ENCODE measurements at places on chromosomes 3 and 15.

- no peak for DNase-seq
Observed at GRCh38 chr3:50226888-50227389, 9.1 kb upstream of the GNAI2 start.

DNA sequence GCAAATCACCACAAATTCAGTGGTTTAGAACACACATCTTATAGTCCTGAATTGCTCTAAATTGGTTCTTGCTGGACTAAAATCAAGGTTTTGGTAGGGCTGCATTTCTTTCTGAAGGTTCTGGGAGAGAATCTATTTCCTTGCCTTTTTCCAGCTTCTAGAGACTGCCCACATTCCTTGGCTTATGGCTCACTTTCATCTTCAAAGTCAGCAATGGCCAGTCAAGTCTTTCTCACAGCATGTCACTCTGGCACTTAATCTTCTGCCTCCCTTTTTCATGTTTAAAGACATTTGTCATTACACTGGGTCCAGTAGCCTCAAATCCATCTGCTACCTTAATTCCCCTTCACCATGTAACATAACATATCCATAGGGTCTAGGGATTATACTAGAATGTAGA is 149.0 kb downstream of the NEK10 start:
- no peak for DNase-seq

- DNase-seq, result no peak
Observed at GRCh38 chr3:174460831-174461230, 398.3 kb upstream of the NAALADL2 start.

GRCh38 chr3:38453913-38454177 is 155 bp downstream of the ACVR2B start:
- no peak for DNase-seq

DNA sequence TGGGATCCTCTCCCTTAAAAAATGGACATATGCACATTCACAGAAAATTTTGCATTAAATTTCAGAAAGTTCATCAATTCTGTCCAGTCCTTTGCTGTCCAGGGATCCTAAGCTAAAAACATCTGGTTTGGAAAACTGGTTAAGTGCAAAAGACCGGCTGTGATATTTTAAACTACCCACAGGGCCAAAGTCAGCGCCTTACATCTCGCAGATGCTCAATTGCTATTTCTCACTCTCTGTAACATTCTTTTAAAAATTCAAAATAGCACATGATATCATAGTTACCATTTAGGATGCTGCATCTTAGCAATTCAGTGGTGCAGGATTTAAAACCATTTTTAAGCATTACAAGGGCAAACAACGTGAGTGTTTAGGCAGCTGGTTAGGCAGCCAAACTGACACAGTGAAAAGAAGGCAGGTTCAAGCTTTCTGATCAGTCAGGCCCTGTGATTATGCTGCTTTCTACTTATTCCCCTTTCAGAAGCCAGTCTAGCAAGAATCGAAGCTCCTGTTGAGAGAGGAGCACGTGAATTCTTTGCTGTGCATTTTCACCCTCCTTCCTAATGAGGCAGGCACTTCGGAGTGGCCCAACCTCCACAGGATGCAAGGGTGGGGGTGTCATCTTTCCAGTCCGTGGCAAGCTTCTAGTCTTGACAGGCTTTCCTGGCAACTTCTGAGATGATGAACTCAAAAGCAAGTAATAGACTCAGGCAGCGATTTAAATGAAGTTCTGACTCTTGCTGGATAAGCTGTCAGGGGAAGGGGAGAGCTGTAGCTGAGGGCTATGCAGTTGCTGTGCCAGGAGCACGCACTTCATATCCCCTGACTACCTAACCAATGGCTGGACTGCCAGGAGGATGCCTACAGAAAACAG is 8.8 kb downstream of the PRICKLE2 start:
- no peak for DNase-seq

DNA sequence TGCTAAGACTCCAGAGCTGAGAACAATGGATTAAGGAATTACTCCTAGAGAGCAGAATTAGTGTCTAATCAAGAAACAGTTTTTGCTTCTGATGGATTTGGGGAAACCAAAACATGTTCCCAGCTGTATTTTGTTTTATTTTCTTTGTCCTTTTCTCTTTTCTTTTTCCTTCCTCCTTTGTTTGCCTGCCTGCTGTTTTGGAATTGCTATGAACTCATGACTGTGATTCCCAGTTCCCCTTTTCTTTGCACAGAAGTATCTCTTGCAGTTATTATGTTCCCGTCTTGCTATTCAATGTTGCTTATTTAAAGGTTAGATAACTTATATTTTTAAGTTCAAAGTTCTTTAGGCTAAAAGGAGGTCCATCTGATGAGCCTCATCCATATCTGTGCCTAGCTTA is 77.0 kb upstream of the GBE1 start:
- DNase-seq, result no peak

- no peak for DNase-seq
Observed at GRCh38 chr3:134911586-134912548, 116.8 kb downstream of the EPHB1 start.

DNA sequence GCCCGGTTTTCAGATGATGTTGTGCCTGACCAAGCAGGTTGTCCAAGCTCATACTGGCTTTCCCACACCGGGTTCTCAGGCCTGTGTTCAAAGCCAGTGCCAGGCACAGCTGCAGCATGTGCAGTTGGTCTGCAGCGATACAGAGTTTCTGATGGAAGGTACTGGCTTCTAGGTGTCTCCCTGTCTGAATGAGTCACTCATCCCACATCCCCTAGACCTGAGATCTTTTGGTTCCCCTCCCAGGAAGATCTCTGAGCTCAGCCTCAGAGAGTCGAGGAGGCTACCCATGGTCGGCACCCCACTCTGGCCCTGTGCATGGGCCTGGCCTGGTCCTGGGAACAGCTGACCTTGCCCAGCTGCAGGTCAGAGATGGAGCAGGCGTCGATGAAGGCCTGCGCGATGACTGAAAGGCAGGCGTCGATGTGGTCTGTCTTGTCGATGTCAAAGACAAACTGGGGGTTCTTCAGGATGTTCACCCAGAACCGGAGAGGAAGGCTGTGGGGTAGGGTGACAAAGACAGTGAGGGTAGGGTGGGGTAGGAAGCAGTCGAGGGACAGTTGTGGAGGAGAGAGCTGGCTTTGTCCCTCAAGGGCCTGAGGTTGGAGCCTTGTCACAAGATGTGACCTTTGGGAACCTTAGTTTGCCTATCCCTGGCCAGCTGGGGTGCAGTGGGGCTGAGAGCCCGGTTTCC is 15.3 kb downstream of the H1-8 start:
- no peak for DNase-seq

DNA sequence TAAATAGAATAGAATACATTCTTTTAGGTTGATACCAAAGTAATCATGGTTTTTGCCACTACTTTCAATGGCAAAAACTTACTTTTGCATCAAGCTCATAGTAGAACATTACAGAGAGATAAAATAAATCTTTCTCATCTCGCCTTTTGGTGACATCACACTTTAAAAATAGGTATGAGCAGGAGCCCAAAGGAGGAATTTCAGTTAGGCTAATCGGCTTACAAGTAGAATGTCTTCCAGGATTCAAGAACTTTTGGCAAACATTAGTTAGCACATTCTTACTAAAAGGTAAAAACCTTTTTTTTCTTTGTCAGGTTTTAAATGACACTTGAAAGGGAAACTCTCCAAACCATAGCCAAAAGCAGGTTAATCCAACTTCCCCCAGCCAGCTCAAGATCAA is 59.7 kb upstream of the CMSS1 start:
- DNase-seq, result no peak

GRCh38 chr3:81326245-81326644 is 435.2 kb downstream of the GBE1 start:
- DNase-seq, result no peak

- DNase-seq, result peak; percentile 3
Observed at GRCh38 chr15:99441871-99442251, 123.9 kb upstream of the MEF2A start.

GRCh38 chr3:101146946-101147345 is 153.7 kb upstream of the ABI3BP start:
- no peak for DNase-seq

GRCh38 chr3:132273036-132273435 is 44.2 kb upstream of the ACP3 start:
- no peak for DNase-seq

GRCh38 chr3:12194669-12195161 is 36.0 kb upstream of the TIMP4 start:
- DNase-seq, result no peak

- no peak for DNase-seq
Observed at GRCh38 chr3:8914491-8914890, 48.8 kb downstream of the RAD18 start.

GRCh38 chr3:39819899-39820298 is 10.5 kb downstream of the MYRIP start:
- no peak for DNase-seq

DNA sequence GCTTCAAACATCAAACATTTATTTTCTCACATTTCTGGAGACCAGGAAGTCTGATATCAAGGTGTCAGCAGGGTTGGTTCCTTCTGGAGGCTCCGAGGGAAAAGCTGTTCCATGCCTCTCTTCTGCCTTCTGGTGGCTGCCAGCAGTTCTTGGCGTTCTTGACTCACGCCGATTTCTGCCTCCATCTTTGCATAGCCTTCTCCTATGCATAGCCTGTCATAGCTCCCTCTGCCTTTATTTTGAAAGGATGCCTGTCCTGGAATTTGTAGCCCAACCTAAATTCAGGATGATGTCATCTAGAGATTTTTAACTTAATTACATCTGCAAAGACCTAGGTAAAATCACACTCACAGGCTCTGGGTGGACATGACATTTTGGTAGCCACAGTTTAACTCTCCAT is 70.4 kb downstream of the RGMA start:
- DNase-seq, result no peak

GRCh38 chr3:117219296-117219695 is 509.7 kb downstream of the TUSC7 start:
- DNase-seq, result no peak

- DNase-seq, result no peak
Observed at GRCh38 chr15:66876421-66876730, 174.3 kb downstream of the SMAD6 start.

DNA sequence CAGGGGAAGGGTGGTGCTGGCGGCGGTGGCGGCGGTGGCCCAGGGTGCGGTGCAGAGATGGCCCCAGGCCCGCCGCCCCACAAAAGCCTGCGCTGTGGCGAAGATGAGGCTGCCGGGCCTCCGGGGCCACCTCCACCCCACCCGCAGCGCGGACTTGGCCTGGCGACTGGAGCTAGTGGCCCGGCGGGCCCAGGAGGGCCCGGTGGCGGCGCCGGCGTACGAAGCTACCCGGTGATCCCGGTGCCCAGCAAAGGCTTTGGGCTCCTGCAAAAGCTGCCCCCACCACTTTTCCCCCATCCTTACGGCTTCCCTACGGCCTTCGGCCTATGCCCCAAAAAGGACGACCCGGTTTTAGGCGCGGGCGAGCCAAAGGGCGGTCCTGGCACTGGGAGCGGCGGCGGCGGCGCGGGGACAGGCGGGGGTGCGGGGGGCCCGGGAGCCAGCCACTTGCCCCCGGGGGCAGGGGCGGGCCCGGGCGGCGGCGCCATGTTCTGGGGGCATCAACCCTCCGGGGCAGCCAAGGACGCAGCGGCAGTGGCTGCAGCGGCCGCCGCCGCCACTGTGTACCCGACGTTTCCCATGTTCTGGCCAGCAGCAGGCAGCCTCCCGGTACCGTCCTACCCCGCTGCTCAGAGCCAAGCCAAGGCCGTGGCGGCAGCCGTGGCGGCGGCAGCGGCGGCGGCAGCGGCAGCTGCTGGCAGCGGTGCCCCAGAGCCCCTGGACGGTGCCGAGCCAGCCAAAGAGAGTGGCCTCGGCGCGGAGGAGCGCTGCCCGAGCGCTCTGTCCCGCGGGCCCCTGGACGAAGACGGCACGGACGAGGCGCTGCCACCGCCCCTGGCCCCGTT is 1.6 kb downstream of the SKOR1 start:
- peak; percentile 46 for DNase-seq

DNA sequence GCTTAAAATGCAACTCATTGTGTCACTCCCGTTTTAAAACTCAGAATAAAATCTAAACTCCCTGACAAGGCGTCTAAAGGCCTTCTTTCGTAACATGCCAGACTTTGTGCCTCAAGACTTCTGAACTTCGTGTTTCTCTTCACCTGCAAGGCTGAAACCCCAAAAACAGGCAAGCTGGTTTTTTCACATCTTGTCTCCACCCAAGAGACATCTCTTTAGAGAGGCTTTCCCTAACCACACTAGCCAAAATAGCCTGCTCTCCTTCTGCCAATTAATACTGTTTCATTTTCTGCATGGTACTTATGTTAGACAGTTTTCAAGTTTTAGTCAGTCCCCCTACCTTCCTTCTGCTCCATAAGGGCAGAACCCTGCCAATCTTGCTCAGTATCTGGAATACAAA is 41.6 kb downstream of the RAF1 start:
- no peak for DNase-seq

- DNase-seq, result no peak
Observed at GRCh38 chr3:168981396-168981795, 682.1 kb downstream of the MECOM start.

DNA sequence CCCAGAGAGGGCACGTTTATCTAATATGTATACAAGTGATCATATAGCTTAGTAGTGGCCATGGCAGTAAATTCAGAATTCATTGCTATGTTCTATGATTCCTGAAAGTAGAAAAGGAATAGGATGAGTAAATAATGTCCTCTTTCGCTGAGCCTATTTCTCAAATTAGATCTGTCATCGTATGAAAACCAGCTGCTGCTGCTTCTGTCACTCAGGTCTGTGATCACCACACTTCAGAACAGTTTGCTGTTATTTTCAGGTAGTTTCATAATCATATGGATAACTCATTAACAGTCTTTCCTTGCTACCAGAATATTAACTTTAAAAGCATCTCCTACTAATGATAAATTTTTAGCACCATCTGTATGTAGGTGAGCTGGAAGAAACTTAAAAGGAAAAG is 289.1 kb upstream of the AZI2 start:
- no peak for DNase-seq
